ENCODE measurements at places on chromosomes 16 and 17. TPM values are rescaled to one million over a fixed set of nuclear protein-coding genes. Genes with fewer than 3 reads are reported as not detected.

The CLDN9 gene
- not detected for total RNA-seq

The PDILT gene
- total RNA-seq: not detected

The ALOX15B gene
- total RNA-seq: not detected

The SYT17 gene
- 1.5 TPM for total RNA-seq

The C17orf107 gene
- total RNA-seq: 1.1 TPM

The MYH8 gene
- total RNA-seq: not detected

The SEZ6L2 gene
- 5.9 TPM for total RNA-seq

The KARS1 gene
- 141 TPM for total RNA-seq

The PARD6A gene
- 2.5 TPM for total RNA-seq

The LRRC46 gene
- total RNA-seq: 0.16 TPM

Data from bladder microvascular endothelial cell (primary cell).